ENCODE measurements at places on chromosomes 12 and 14. TPM values are rescaled to one million over a fixed set of nuclear protein-coding genes. Genes with fewer than 3 reads are reported as not detected.

MYF5 gene
- total RNA-seq = not detected

GLI1 gene
- total RNA-seq = 0.92 TPM

ZDHHC22 gene
- not detected for total RNA-seq

ZNF891 gene
- 1.2 TPM for total RNA-seq

- DNase-seq = no peak
Observed at GRCh38 chr12:52070185-52070925, 577 bp downstream of the ATG101 start.

DNA sequence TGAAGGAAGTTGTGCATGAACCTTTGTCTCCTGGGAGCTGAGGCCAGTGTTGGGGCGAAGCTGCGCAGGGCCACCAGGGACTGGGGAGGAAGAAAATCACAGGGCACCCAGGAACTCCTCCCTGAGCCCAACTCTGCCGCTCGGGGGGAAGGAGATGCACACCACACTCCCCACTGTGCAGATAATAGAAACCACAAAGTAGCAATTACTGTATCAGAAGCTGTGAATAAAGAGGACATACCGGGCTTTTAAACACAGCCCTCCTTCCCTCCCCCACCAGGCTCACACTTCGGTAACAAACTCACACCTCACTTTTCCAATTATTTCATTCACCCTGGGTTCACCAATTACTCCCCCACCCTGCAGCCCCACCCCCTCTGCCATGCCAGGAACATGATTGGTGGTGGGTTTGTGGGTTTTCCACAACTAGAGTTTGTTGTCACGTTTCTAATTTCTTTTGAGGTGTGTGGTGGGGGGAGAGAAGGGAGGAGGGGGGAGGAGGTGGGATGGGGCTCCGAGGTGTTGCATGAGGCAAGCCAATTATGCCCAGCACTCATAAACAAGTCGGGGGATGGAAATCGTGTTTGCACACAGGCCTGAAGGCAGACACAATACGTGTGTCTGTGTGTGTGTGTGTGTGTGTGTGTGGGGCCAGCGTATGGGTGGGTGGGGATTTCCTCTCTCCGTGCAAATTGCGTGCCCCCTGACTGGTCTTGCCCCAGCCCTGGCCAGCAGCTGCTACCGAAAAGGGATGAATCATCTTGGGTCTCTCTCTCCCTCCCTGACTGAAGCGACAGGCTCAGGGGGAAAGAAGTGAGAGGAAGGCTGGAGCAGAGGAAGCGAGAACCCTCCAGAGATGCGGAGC lies 103.3 kb downstream of the RBM19 start:
- DNase-seq = no peak

DNA sequence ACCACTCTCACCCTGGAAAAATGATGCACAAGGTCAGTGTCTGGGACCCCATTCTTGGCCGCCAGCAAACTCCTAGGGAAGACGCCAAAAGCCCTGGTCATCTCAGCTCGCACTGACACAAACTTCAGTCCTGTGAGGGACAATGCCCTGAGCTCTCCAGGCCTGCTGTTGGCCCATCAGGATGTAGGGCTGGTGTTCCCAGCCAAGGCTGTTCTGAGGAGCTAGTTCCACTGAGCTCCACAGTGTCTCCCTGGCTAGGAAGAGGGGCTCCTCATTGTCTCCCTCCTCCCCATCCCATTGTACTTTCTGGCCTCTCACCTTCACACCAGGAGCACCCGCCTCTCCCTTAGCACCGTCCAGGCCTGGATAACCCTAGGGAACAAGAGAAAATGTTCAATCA lies 10.8 kb downstream of the COL2A1 start:
- no peak for DNase-seq

DNA sequence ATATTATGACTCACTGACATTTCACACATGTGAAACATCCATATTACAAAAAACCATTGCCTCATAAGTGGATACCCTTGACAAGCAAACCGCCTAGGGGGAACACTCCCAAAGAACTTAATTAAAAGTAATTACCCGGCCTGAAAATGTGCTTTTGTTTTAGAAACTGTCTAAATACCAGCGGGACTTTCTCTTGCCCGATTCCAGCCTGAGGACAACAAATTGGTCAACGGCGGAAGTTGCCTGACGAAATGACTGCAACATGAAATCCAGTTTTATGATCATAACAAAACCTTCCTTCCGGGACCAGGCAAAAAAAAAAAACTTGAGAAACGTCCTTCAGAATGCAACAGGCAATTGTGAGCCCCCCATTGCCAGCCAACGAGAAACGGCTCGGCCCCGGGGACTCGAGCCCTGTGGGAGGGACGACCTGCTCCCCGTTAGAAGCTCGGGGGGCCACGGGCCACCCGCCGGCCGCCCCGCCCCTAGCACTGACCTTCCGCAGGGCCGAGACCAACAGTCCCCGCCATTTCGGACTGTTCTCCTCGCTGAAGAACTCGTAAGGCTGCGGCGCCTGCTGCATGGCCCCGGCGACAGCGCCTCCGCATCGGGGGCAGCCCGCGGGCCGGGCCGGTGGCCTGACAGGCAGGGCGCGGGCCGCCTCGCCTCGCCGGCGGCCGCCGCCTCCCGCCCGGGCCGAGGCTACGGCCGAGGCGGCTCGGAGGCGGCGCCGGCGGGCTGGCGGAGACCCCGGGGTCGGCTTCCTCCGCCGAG lies 490 bp downstream of the SOS2 start:
- DNase-seq = peak; percentile 83

DNA sequence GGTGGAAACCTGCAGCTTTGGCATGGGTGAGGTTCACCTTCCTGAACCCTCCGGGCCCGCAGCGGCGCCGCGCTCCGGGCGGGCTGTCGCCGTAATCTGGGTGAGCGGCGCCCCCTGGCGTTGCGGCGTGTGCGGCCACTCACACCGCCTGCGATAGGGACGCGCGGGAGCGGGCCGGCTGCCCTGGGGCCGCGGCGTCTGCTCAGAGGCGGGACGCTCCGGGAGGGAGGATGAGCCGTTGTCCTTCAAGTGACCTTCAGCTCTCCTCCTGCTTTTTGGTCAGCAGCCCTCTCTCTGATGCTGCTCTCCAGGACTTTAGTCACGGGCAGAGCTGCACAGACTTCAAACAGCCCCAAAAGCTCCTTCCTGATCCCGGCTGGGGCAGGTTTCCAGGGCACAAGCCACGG lies 211.7 kb upstream of the FKBP4 start:
- DNase-seq = peak; percentile 82

- no peak for DNase-seq
Observed at GRCh38 chr12:113941208-113941486, 25.0 kb downstream of the RBM19 start.

- DNase-seq = no peak
Observed at GRCh38 chr12:107778383-107779025, 4.0 kb downstream of the ASCL4 start.

GRCh38 chr14:92529903-92530302 lies 16.3 kb downstream of the RIN3 start:
- DNase-seq = no peak

DNA sequence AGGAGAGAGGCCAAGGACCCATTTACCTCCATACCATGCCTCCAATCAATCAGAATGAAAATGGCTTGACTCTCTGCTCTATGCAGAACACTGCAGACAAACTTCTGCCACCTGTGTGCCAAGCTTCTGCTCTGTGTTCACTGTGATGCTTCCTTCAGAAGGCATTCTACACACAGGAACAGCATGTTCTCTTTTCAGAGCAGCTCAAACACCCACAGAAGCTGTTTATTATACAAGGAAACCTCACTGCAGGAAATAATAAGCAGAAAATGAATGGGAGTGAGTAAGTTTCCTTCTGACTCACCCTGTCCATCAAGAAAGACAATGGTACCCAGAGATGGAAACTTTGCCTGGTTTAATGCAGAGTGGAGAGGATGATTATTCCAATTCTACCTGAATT lies 2.4 kb upstream of the ESR2 start:
- DNase-seq = no peak

DNA sequence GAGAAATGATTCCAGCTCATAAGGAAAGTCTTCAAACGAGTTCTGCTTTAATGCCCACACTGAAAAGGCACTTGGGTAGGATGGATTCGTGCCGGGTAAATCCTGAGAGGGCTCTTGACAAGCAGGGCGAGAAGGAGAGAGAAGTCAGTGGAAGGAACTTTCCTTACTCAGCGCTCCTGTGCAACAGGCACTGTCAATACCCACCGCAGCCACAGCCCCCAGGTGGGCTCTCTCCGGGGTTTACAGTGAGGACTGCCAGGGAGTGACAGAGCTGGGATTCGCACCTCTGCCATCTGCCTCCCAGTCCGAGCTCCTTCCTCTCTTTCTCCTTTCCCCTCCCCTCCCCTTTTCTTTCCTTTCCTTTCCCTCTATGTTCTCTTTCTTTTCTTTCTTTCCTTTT lies 118.7 kb downstream of the BEGAIN start:
- no peak for DNase-seq

DNA sequence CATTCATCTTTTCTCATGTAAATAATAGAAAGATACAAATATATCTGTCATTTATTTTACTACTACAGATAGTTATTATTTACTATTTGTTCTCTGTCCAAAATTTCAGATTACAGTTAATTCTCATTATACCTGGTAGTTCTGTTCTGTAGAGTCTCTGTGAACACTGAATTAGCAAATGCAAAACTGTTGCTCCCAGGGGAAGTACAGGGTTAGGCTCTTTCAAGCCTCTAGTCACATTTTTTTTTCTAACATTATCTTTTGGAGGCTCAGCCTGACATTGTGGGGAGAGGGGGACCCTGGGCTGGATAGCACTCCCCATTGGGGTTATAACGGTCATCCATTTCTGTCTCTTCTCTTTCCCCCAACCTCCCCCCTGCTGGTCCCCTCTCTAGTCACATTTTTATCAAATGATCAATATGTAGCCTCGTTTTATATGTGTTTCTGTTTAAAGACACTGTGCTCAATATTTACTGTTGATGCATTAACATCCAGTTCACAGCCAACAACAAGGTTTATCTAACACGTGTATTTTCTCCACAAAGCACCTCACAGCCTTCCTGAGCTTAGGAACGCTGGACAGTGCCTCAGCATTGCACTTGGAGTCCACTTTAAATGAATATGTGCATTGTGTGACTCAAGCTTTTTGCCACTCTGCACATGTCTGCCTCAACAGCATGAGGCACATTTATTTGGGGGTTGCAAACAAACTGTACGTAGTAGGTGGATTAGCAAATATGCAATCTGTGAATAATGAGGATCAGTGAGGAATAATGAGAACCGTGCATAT lies 4.7 kb downstream of the SMCO2 start:
- no peak for DNase-seq

GRCh38 chr14:56224691-56225681 lies 106.8 kb downstream of the PELI2 start:
- no peak for DNase-seq

GRCh38 chr14:34826661-34827060 lies 48.5 kb downstream of the BAZ1A start:
- no peak for DNase-seq

DNA sequence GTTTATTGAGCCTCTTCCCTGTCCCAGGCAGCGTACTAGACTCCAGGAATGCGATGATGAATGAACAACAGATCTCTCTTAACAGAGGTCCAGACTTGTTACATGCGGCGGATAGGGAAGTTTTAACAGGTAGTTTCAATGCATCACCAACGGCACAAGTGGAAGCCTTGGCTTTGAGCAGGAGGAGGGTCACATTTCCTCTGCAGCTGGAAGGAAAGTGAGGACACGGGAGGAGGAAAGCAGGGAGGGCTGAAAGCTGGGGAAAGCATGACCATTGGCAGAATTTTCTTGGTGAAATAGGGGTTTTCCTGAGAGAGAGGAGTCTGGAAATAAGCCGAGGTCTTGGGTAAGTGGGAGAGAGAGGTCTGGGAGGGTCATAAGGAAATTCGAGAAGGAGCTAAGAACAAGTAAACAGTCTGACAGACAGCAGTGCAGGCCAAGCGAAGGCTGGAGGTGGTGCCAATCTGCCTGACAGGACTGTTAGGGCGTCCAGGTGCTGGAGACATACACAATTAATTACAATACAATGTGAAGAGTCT lies 15.4 kb downstream of the BHLHE41 start:
- no peak for DNase-seq

DNA sequence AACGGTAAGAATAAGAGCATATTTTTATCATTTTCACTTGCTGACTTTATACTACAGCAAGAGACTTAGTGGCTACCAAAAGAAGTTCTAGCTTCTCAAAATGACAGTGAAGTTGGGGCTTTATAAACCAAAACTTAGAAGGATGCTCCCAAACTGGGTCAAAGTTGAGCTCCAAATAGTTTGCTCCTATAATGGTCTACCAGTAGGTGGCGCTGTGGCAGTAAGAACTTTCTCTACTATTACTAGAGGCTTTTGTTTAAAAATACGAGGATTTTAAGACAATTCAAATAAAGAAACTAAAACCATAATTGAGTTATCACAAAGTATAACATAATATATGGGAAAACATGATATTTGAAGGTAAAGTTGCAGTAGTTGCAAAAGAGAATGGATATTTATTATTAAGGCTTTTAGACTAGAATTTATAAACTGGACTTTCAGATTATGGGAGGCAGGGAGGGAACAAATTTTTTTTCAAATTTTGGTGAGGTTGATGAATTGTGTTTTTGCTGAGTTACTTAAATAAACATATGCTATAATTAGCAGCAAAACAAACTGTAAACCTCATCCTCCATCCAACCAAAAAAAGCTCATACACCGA lies 75.0 kb downstream of the TGFB3 start:
- no peak for DNase-seq

DNA sequence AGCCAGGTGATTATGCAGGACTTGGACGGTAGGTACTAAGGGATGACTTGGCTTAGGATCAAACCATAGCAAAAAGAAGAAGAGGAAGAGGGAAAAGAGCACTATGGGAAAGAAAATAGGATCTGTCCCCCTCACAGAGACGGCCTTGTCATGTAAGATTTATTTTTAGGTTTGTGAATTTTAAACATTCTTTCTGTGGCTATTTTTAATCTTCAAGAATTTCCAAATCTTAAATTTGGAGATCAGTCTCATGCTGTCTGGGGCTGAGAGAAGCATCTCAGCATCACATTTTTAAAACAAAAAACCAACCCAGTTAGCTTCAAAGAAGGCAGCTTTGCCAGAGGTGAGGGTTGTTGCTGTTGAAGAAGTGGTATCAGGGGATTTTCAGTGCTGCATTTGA lies 52.6 kb upstream of the STRN3 start:
- DNase-seq = no peak

DNA sequence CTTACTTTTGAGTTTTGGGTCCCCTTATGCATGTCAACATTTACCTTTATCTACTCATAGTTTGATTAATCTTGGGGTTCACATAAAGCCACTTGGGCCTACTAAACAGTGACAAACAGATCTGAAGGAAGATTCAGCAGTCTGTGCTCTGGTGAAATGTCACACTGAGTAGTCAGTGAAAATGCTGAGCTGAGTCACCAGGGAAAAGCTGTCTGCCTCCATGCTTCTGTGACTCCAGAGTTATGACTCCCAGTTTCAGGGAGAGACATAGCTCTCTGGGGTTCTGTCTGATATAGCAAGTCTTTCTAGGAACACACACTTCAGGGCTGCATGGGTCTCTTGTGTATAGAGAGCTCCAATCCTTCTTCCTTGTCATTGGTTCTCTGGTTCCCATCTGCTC lies 406.3 kb upstream of the FAR2 start:
- no peak for DNase-seq

- DNase-seq = no peak
Observed at GRCh38 chr14:86766469-86766868, 1226.5 kb downstream of the GALC start.

GRCh38 chr14:99579903-99580571 lies 24.0 kb downstream of the CCDC85C start:
- peak; percentile 27 for DNase-seq

All from Right ventricle myocardium inferior (tissue), 1 donor.